IPS-NIHi11 (cell line): ENCODE measurements at places on chromosomes 2 and 18.
A peak's percentile ranks its signal among the peaks of the same experiment; 100 is the strongest.

DNA sequence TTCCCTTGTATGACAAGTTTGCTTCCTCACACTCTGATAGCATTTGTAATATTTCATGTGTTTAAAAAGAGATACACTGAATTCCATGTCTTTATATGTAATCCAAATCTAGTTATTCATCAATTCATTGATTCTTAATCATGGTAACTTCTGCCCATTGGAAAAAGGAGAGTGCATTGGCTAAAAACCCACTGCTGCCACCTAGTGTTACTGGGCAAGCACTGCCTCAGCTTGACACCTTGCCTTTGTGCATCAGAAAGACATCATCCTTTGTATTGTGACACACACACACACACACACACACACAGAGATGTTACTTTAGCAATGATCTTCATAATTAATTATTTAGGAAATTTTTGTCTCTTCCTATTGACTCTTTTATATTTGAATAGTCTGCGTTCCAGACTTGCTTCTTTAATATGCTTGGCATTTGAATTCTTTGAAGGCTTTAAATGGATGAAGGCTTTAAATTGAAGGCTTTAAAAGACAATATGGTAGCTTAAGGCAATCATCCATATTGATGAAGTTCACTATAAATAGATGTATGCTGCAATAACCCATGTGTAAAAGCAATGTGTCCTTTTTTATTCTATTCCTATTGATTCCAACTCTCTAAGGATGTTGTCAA is 414.2 kb upstream of the CHST9 start:
- DNase-seq: peak; percentile 69

- peak; percentile 52 for DNase-seq
Observed at GRCh38 chr2:149000158-149000938, 38.2 kb upstream of the LYPD6B start.

GRCh38 chr2:29039718-29040480 is 34.4 kb downstream of the PCARE start:
- no peak for DNase-seq

GRCh38 chr2:217831306-217831705 is 171.5 kb downstream of the TNS1 start:
- DNase-seq: no peak

- no peak for DNase-seq
Observed at GRCh38 chr2:148603562-148603920, 41.0 kb upstream of the EPC2 start.

- DNase-seq: no peak
Observed at GRCh38 chr2:212936572-212936971, 214.8 kb downstream of the IKZF2 start.

DNA sequence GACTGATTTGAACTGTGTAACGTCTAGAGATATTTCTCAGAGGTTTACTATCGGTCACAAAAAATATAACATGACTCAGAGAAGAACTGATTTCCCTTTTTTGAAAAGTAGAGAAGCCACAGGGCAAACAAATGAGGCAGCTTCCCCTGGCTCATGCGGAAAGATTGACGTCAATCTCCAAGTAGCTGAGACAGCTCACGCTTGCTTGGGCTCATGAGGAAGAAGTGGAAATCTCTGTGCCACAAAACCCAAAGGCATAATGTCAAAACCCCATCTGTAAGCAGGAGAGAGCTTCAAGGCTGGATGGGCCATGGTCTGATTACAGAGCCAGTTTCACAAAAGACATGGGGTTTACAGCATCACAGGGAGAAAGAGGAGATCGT is 188.1 kb downstream of the ARL4C start:
- DNase-seq: no peak
